ENCODE measurements at places on chromosomes 6 and 20. TPM values are rescaled to one million over a fixed set of nuclear protein-coding genes. Genes with fewer than 3 reads are reported as not detected.

Gene SNX3
- 266 TPM for polyA plus RNA-seq

Gene RAET1L
- polyA plus RNA-seq = not detected

DNA sequence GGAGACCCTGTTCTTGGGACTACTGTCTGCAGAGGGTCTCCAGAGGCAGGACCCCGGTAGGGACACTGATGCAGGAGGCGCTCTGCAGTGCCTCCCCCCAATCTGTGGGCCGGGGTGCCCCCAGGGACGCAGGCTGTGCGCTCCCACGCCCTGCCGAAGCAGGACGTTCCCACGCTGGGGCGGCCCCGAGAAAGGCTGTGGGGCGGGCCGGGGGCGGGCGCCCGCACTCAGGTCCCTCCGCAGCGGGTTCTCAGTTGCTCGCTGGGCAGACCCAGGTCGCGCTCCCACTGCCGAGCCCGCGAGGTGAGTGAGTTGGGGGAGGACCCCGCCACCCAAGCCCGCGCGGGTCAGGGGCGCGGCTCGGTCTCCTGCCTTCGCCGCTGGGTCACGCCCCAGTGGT is at the start of gene COX4I2:
COX4I2 (plus strand) TSS at position 253 of the 400 bp plus-strand sequence. CDS start 1,106 bp downstream, outside the sequence.
- no peak for DNase-seq

- DNase-seq = no peak
These were observed 76.4 kb downstream of the EYA2 start for GRCh38 chr20:46970937-46971630.

- DNase-seq = no peak
These were observed 283.2 kb upstream of the HSF2 start for GRCh38 chr6:122116119-122116834.

- no peak for DNase-seq
These were observed 49.4 kb downstream of the PFDN4 start for GRCh38 chr20:54257071-54257816.

GRCh38 chr20:60583741-60584140 is 625.5 kb downstream of the CDH26 start:
- no peak for DNase-seq

DNA sequence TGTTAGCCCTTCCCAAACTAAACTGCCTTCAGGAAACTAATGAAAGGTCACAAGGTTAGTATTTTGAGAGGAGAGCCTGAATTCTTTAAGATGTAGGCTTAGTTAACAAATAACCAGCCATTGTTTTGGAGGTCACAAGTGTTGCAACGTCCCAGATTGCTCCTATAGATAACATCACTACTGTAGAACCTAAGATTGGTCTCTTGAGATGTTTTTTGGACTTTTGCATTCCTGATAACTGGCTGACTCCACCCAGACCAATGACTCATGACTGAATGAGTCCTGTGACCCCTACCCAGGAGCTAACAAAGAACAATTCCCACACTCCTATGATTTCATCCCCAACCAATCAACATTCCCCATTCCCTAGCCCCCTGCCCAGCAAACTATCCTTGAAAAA is 178.8 kb downstream of the SCP2D1 start:
- DNase-seq = no peak

- no peak for DNase-seq
These were observed 15.6 kb downstream of the RAD21L1 start for GRCh38 chr20:1241456-1241855.

GRCh38 chr20:10540636-10541493 is 105.8 kb downstream of the SLX4IP start:
- DNase-seq = no peak

DNA sequence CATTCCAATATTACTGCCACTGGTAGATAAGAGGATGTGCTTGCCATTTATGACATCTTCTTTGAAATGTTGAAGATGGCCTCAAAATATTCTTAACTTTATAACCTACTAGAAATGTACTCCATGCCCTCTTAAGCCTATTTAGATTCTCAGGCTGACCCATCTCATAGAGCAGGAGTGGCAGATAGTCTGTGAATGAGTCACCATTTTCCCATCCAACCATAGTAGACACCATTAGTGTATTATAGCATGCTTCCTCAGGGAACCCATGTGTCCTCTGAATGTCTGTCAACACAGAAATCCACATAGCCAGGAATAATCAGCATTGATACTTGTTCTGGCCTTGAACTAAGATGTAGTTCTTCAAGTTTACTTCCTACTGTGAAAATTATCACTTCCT is 150.2 kb downstream of the IMPG1 start:
- no peak for DNase-seq

DNA sequence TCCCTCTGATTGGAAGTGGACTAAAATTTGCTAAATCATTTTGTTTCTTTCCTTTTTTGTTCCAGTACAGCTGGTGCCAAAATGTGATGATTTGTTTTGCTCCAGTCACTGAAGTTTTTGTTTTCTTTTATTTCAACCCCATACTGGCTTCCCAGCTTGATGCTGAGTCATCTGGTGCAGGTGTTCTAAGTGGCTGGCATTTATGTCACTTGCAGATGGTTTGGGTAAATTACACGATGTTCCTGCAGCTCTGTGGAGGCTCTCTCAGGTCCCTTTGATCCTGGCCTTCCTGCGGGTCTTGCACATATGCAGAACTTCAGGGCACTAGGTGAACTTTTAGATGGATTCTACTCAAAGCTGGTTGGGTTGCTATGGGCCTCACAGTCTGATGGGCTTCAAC is 577.7 kb downstream of the HAO1 start:
- no peak for DNase-seq

- no peak for DNase-seq
These were observed 289.1 kb upstream of the PREP start for GRCh38 chr6:105691971-105692370.

- no peak for DNase-seq
These were observed 12.1 kb upstream of the ZBP1 start for GRCh38 chr20:57632286-57632685.
